ENCODE measurements at places on chromosomes 5 and 9.

GRCh38 chr5:151458314-151458713 is 10.9 kb downstream of the SLC36A1 start:
- DNase-seq = no peak

DNA sequence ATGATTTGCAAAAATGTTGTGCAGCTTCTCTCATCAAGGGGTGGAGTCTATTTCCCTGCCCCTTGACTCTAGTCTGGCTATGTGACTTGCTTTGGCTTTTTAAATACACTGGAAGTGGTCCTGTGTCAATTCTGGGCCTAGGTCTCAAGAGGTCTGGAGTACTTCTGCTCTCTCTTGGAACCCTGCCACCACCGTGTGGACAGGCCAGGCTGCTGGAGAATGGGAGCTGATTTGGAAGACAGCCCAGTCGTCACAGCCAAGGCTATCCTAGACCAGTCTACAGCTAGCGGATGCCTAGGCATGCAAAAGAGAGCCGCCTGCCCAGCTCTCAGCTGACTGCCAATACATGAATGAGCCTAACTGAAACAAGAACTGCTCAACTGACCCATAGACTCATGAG is 56.7 kb upstream of the CLINT1 start:
- no peak for DNase-seq

GRCh38 chr9:87588339-87588738 is 90.7 kb downstream of the DAPK1 start:
- DNase-seq = no peak

- DNase-seq = no peak
Observed at GRCh38 chr5:170471551-170472178, 32.2 kb upstream of the KCNIP1 start.

DNA sequence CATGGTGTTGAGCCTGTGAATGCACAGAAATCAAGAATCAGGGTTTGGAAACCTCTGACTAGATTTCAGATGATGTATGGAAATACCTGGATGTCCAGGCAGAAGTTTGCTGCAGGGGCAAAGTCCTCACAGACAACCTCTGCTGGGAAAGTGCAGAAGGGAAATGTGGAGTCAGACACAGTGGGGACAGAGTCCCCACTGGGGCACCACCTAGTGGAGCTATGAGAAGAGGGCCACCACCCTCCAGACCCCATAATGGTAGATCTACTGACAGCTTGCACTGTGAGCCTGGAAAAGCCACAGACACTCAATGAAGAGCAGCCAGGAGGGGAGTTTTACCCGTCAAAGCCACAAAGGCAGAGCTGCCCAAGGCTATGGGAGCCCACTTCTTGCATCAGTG is 181.9 kb upstream of the SEMA6A start:
- DNase-seq = no peak

DNA sequence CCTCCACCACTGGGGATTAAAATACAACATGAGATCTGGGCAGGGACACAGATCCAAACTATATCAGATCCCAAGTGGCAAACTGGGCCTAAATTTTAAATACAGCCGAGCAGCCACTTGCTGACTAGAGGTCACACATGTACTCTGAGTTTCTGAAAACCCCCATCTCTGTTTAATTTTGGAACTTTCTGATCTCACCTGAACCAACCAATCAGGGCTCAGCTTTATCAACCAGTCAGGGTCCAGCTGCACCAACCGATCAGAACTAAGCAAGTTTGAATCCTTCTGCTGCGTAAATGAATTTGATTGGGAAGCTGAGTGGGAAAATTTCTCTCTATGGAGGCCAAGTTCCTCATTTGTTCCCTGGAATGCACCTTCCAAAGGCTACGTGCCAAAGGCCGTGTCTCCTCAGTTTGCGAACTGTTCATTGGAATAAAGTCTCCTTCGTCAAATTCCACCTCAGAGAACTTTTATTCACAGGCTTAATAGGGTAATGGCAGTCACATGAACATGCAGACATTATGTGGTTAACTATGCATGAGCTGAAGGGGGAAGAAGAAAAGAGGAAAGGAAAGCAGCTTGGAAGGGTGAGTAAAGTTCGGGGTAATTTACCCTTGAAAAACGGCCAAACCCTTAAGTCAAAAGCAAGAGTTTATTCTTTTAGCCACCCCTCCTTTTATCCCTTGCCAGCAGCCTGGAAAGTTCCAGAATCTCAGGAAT is 3.7 kb downstream of the CD180 start:
- no peak for DNase-seq

DNA sequence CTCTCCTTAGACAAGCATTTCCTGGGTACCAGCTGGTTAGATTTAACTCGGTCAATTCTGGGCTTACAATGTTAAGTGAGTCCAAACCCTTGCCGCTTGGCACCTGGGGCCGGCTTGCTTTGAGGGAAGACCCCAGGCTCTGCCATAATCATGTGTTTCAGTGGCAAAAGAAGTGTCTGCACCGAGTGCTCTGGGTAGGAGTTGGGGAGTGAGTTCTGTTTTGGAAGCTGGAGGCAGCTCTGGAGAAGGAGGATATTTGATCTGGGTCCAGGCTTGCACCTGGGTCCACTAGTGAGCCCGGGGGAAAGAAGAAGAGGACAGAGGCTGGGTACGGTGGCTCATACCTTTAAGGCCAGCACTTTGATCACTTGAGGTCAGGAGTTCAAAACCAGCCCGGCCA is 8.4 kb upstream of the OLFM1 start:
- no peak for DNase-seq
